ENCODE measurements at places on chromosomes 12 and 14.
A peak's percentile ranks its signal among the peaks of the same experiment; 100 is the strongest.

- DNase-seq, result peak; percentile 42
Measured at GRCh38 chr14:85333313-85333712, 196.6 kb upstream of the FLRT2 start.

GRCh38 chr12:45852508-45852907 lies 123.0 kb downstream of the ARID2 start:
- DNase-seq, result no peak

DNA sequence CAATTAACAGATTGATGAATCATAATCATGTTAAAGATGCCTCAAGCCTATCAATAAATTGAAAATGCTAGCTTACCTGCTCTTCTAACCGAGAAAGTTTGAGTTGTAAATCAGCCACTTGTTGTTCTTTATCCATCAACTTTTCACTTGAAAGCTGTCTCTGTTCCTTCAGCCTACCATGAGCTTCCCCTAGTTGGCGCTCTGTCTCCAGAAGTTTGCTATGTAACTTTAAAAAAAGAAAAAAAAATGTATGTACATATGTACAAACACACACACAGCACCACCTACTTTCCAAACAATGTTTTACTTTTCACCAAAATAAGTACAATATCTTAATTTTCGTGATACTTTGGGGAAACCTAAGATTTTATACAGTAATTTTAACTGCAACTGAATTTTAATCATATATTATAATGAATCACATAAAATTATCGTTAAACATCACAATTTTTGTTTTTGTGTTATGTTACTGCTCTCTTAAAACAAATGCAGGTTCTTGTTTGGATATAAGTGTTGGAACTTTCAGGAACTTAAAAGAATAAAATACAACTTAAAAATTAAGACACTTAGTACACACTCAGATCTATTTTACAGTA lies 101.2 kb downstream of the EEA1 start:
- DNase-seq, result peak; percentile 40

GRCh38 chr12:131989021-131989420 lies 39.3 kb downstream of the EP400 start:
- no peak for DNase-seq

DNA sequence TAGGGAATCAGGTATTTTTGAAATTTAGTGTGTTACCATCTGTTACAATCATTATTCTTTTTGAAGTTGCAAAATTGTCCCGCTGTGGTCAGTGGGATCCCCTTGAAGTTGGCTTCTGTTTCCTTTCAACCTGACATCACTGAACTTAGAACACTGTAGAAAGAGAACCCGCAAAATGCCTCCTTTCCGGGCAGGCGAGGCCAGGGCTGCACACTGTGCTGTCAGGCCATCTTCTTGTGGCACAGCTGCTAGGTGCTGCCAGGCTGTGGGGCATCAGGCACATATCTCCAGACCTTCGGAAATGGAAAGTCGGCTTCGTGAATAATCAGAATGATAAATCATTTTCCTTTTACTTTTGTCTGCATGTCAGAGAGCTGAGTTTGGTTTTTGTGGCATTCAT lies 103.5 kb downstream of the GLT1D1 start:
- no peak for DNase-seq

GRCh38 chr12:113598815-113599406 lies 127.2 kb upstream of the LHX5 start:
- DNase-seq, result no peak

GRCh38 chr14:105488781-105489541 lies 2.1 kb upstream of the TEDC1 start:
- DNase-seq, result no peak

DNA sequence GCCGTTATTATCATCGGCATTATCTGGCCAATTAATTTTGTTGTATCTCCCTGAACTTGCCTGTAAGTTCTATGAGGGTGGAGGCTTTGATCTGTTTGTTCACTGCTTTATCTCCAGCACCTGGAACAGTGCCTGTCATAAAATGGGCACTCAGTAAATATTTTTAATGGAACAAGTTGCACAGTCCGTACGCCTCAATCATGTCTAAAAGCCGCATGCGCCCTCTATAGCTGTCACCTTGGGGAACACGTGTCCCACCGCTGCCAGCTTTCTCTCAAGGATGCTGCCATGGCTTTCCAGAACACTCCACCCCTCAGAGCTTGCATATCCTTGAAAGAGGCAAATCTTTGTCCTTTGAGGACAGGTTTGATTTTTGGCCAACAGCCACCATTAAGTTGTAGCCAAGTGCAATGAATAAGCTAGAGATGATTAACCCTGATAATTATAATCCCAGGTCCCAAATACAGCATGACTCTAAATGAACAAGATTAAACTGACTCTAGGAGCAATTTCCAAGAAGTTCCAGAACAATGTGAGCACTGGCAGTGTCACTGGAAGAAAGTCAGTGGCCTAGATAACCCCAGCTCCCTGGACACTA lies 55.1 kb downstream of the ERH start:
- no peak for DNase-seq

DNA sequence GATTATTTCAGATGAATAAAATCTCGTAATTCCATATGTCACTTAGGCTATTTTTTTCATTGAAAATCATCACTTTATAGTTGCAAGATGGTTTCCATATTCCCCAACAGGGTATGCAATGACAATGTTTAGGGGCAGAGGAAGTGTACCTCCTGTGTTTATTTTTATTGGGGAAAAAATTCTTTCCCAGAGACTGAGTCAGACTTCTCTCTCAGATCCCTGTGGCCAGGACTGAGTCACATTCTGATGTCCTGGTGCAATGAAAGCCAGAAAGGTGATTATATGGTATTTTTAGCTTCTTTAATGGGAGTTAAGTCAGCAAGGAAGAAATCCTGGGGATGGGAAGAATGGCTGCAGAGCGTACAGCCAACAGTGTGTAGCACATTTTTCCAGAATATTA lies 196.9 kb upstream of the ALG10 start:
- no peak for DNase-seq

DNA sequence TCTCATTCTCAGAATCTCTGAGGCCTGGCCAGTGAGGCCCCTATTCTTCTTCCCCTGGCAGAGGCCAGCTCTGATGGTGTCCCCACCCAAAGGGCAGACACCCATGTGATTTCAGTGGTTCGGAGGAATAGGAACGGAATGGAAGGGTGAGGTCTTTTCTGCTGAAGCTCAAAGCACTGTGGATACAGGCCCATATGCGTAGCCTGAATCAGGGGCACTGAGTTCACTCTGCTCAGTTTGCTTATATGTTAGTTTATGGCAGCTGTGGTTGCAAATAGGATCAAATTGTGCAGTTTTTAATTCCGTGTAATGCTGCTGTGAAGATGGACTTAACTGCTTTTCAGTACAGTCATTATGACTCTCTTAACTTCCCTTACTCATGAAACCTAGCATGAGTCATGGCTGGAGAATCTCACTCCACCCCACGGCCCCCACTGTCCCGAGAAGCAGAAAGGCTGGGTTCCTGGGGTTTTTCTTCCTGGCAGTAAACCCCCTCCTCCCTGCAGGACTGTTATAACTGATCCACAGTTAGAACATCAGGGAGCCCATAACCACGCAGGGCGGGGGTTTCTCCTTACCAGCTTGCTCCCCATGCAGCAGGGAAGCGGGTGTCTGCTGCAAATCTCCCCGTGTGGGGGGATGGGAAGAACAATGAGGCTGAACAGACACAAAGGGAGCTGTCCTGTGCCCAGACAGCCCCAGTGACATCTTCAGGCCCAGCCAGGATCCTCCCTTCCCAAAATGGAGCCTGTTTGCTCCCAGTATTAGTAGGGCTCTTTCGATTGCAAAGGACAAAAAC lies 122.7 kb downstream of the SLC38A6 start:
- peak; percentile 94 for DNase-seq

DNA sequence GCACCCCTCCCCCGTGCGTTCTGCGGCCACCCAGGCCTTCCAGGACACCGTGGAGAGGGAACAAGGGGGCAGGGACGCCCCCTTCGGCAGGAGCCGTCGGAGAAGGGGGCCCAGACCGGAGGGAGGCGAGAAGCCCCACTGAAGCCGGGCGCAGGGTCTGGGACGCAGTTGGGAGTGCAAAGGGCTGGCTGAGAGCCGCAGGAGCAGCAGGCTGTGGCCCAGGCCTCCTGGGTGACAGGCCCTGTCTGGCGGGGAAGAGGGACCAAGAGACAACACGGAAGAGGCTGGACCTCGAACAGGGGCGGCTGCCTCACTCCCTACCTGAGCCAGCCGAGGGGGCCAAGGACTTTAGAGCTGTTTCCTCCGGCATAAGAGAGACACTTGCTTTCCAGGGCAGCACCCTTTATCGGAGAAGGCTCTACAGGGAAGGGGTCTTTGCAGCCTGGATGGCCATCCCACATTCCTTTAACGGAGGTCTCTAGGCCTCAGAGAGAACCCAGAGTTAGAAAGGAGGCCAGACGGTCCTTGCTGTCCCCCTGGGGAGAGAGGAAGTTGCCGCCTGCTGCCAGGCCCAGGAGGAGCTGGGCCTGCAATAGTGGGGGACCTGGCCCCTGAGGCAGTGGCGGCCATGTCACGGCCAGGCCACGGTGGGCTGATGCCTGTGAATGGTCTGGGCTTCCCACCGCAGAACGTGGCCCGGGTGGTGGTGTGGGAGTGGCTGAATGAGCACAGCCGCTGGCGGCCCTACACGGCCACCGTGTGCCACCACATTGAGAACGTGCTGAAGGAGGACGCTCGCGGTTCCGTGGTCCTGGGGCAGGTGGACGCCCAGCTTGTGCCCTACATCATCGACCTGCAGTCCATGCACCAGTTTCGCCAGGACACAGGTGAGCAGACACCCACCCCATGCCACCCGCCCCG lies 1.3 kb downstream of the DTX1 start:
- DNase-seq, result no peak

- DNase-seq, result no peak
Measured at GRCh38 chr14:81727218-81727617, 193.6 kb upstream of the SEL1L start.

- DNase-seq, result no peak
Measured at GRCh38 chr12:17577405-17577804, 512.6 kb downstream of the RERGL start.

GRCh38 chr12:93657071-93657470 lies 20.1 kb upstream of the CRADD start:
- DNase-seq, result peak; percentile 54

GRCh38 chr12:59151243-59151642 lies 230.9 kb upstream of the LRIG3 start:
- DNase-seq, result peak; percentile 64

GRCh38 chr14:91167380-91167770 lies 53.5 kb downstream of the DGLUCY start:
- DNase-seq, result no peak

DNA sequence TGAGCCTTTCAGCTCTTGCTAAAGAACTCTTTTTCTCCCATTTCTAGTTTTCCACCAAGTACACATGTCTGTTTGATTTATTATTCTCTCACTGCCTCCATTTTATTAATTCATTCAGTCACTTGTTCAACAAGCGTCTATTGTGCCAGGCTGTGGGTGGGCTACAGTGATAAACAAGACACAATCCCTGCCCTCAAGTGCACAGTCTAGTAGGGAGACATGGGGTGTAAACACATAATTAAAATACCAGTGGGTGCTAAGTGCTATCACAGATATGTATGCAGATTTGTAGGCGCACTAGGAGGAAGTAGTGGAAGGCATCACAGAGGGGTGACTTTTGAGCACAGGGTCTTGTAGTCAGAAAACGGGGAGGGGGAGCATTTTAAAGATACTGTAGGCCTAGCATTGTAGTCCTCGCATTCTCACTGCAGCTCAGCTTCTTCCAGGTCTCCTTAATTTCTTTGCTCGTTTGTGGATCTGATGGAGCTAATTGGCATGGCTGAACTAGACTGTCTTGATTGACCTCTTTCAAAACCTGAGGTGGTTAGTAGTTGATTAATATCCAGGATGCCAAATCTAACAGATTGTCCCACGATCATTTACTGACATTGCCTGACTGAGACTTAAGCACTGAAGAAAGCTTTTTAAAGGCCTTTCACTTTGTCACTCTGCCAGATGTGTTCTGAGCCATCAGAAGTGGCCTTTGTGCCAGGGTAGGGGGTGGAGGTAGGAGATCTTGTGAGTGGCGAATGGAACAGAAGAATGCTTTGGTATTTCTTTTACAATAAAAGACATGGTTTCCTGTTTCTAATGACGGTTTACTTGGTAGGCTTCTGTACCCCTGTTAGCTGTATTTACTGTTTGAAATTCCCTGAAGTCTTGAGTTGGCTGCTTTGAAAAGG lies 116.9 kb downstream of the DIP2B start:
- no peak for DNase-seq

DNA sequence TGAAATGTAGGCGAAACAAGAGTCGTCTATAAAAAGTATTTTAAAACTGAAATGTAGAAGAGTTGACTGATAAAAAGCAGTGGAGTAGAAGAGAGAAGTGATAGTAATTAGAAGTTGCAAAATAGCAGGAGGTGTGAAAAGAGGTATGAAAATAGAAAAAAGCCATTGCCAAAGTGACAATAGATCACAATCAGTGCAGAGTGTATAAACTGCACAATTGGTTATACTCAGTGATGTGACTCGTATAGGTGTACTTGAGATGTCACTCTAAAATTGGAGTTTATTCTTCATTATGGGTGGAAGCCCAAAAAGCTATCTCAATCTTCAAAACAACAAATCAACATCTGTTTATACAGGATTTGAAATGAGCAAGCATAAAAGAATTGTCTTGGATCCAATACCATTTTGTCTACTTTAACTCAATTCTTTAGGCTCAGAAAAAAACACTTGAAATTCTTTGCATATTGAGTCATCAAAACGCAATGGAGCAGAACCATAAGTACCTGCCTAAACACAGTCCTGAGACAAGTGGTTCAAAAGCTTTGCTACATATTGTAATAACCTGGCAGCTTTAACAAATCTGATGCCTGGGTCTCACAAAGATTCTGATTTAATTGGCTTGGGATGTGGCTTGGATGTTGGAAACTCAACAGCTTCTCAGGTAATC lies 8.8 kb downstream of the IKBIP start:
- peak; percentile 77 for DNase-seq

GRCh38 chr12:53804429-53804828 lies 52.6 kb upstream of the CISTR start:
- DNase-seq, result no peak

DNA sequence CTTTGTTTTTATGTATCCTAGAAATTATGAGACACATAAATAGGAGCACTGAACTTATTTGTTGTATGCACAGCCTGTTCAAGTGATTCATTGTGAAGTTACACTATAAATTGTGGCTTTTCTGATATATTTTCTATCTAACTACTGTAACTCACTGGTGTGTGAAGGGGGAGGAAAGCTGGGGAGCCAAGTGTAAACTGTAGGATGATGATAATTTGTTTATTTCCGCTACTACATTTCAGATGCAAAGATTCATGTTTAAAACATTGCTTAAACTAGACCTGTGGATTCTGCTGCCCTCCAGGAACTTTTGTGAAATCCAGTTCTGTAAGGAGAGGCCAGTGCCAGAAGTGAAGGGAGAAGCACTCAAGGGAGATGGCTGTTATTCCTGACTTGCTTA lies 3.3 kb downstream of the TMTC2 start:
- DNase-seq, result no peak

- DNase-seq, result no peak
Measured at GRCh38 chr12:111672822-111673381, 12.9 kb downstream of the BRAP start.

- DNase-seq, result peak; percentile 30
Measured at GRCh38 chr12:14454098-14454907, 88.8 kb downstream of the ATF7IP start.

GRCh38 chr12:117818400-117818799 lies 150.4 kb downstream of the KSR2 start:
- DNase-seq, result no peak
